ENCODE measurements at places on chromosomes 16 and 17. TPM values are rescaled to one million over a fixed set of nuclear protein-coding genes. Genes with fewer than 3 reads are reported as not detected.

DNA sequence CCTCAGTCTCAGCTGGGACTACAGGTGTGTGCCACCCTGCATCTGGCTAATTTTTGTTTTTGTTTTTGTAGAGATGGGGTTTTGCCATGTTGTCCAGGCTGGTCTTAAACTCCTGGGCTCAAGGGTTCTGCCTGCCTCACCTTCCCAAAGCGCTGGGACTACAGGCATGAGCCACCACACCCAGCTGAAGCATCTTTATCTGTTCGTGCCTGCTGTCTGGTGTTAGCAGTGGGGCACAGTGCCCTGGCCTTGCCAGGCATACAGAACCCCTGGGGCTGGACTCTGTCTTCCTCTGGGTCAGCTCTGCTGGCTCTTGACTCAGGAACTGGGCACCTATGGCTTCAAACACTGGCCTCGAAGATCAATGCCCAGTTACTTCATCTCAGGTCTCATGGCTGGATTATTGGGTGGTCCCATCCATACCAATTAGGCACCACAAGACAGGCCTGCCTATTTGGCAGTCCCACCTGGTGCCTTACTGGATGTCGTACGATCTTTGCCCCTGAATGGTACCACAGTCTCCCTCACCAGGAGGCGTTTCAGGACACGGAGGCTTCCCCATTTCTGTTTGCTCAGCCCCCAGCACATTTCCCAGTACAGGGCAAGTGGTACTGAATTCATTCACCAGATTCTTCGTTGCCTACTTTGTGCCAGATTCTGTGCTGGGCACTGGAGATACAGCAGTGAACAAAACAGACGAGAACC is 99.3 kb downstream of the RAB11FIP4 start:
- H3K4me3 ChIP-seq: no peak overlapping the region

DNA sequence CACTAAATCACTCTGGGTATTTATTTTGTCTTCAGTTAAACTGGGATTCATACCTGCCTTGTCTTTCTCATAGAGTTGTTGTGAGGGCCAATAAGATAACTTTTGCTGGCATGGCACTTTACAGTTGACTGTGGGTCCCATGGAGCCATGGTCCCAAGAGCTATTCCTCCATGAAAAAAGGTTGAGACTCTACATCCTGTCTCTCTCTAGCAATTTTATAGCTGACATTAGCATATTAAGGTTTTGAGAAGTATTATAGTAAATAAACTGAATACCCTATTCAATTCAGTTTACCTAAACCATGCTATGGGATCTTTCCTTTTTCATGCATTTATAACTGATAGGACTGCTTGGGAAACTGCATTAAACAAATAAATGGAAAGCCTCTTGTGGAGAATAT is 17.4 kb downstream of the OGFOD1 start:
- no peaks in the 10 kb centered on the region for H3K27me3 ChIP-seq
- H3K4me3 ChIP-seq: no peak overlapping the region
- DNase-seq: no peak
- no peak overlapping the region for H3K27ac ChIP-seq
- H3K4me1 ChIP-seq: no peaks in the 10 kb centered on the region
- peaks cover 22% of the 10 kb centered on the region for H3K36me3 ChIP-seq

DNA sequence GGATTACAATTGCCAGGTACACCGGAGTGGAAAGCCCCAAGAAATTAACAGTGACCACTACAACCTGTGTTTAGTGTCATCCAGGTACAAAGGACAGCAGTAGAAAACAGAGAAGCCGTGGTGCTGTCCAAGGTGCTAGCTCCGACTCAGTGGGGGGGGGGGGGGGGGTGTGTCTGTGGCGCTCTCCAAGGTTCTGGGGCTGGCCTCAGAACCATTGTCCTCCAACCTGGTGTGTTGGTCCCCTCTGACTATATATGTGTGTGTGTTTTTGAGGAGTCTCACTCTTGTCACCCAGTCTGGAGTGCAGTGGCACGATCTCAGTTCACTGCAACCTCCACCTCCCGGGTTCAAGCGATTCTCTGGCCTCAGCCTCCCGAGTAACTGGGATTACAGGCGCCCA is 5.8 kb upstream of the ZNF23 start:
- no peak overlapping the region for H3K27ac ChIP-seq
- no peak overlapping the region for H3K4me3 ChIP-seq
- H3K27me3 ChIP-seq: no peaks in the 10 kb centered on the region
- H3K36me3 ChIP-seq: no peaks in the 10 kb centered on the region
- DNase-seq: no peak

CHST6 gene
- total RNA-seq: 0.05 TPM

SGF29 gene
- 29.5 TPM for total RNA-seq

ESRP2 gene
- total RNA-seq: 27.0 TPM

Data from Panc1 (cell line).